ENCODE measurements at places on chromosomes 3 and 15. TPM values are rescaled to one million over a fixed set of nuclear protein-coding genes. Genes with fewer than 3 reads are reported as not detected.
A peak's percentile ranks its signal among the peaks of the same experiment; 100 is the strongest.

DNA sequence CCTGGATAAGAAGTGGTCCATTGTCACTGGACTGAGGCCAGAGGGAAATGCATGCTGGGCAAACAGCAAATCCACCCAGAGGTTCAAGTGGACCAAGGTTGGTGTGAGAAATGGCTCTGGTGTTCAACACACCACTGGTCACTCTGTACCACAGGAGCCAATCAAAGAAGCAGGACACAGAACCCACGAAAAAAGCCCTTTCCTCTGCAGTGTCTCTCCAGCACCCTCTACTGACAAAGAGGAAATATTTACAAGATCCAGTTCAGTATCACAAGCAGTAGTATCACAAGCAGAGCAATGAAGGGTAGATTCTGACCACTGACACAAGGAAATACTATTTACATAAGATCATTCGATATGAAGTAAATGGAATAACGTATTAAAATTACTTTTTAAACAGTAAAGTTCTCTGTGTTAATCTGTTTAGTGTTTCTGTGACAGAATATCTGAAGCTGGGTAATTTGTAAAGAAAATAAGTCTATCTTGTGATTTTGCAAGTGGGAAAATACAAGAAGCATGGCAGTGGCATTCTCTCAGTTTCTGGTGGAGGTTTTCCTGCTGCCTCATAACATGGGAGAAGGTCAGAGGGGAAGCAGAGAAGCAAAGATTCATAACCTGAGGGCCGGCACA is 390.7 kb downstream of the EFHB start:
- DNase-seq, result no peak
- no peaks in the 10 kb centered on the region for H3K36me3 ChIP-seq
- no peak overlapping the region for H3K4me3 ChIP-seq
- H3K27ac ChIP-seq, result no peak overlapping the region
- no peaks in the 10 kb centered on the region for H3K4me1 ChIP-seq
- H3K27me3 ChIP-seq, result peaks cover 12% of the 10 kb centered on the region

GRCh38 chr3:31350307-31350706 is 182.4 kb upstream of the STT3B start:
- no peaks in the 10 kb centered on the region for H3K36me3 ChIP-seq
- H3K27me3 ChIP-seq, result no peaks in the 10 kb centered on the region
- H3K4me1 ChIP-seq, result no peaks in the 10 kb centered on the region
- H3K27ac ChIP-seq, result no peak overlapping the region
- H3K4me3 ChIP-seq, result no peak overlapping the region

- DNase-seq, result no peak
- H3K27me3 ChIP-seq, result no peaks in the 10 kb centered on the region
- peaks cover 10% of the 10 kb centered on the region for H3K4me1 ChIP-seq
- H3K27ac ChIP-seq, result no peak overlapping the region
- peaks cover 4% of the 10 kb centered on the region for H3K36me3 ChIP-seq
Observed at GRCh38 chr3:194537732-194538247, 51.0 kb upstream of the ATP13A3 start.

DNA sequence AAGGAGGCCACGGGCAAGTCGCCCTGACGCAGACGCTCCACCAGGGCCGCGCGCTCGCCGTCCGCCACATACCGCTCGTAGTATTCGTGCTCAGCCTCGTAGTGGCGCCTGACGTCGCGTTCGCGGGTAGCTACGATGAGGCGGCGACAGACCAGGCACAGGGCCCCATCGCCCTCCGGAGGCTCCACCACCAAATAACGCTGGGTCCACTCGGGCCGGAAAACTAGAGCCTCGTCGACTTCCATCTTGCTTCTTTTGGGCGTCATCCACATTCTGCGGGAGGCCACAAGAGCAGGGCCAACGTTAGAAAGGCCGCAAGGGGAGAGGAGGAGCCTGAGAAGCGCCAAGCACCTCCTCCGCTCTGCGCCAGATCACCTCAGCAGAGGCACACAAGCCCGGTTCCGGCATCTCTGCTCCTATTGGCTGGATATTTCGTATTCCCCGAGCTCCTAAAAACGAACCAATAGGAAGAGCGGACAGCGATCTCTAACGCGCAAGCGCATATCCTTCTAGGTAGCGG is at the start of gene EPM2AIP1:
Gene EPM2AIP1 (minus strand): TSS at position 326 of the 520 bp plus-strand sequence. CDS start 54 bp downstream, at position 272.
- H3K27me3 ChIP-seq, result no peaks in the 10 kb centered on the region
- DNase-seq, result peak; percentile 97
- H3K36me3 ChIP-seq, result peaks cover 51% of the 10 kb centered on the region
- no peak within 1 kb of the TSS for H3K27ac ChIP-seq
- H3K4me3 ChIP-seq, result no peak within 1 kb of the TSS
- peaks cover 46% of the 10 kb centered on the region for H3K4me1 ChIP-seq

DNA sequence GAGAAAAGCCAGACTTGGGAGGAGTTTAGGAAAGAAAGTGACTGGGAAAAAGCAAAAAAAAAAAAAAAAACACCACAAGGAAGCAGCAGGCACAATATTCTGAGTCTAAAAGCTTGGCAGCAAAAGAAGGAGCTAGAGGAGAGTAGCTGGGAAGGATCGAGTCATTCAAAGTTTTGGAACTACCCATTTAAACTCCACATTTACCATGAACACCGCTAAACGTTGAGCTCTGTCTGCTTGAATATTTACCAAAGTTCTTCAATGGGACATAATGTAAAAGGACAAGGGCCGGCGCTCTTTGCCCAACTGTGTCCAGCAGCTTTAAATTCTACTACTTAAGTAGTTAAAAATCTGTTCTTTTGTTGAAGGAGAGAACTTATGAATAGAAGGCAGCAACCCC is 481.9 kb downstream of the FOXP1 start:
- peaks cover 82% of the 10 kb centered on the region for H3K36me3 ChIP-seq
- H3K4me3 ChIP-seq, result peak overlapping the region; percentile 40
- no peak for DNase-seq

- peaks cover 6% of the 10 kb centered on the region for H3K36me3 ChIP-seq
- DNase-seq, result no peak
- no peak overlapping the region for H3K27ac ChIP-seq
- H3K4me1 ChIP-seq, result no peaks in the 10 kb centered on the region
- H3K27me3 ChIP-seq, result peaks cover 4% of the 10 kb centered on the region
- H3K4me3 ChIP-seq, result no peak overlapping the region
Observed at GRCh38 chr3:194886836-194887235, 201.2 kb downstream of the FAM43A start.

- no peaks in the 10 kb centered on the region for H3K27me3 ChIP-seq
- no peak overlapping the region for H3K27ac ChIP-seq
- H3K4me1 ChIP-seq, result no peaks in the 10 kb centered on the region
- H3K36me3 ChIP-seq, result peaks cover 5% of the 10 kb centered on the region
- no peak for DNase-seq
Observed at GRCh38 chr3:52092891-52093290, 36.5 kb upstream of the DUSP7 start.

DNA sequence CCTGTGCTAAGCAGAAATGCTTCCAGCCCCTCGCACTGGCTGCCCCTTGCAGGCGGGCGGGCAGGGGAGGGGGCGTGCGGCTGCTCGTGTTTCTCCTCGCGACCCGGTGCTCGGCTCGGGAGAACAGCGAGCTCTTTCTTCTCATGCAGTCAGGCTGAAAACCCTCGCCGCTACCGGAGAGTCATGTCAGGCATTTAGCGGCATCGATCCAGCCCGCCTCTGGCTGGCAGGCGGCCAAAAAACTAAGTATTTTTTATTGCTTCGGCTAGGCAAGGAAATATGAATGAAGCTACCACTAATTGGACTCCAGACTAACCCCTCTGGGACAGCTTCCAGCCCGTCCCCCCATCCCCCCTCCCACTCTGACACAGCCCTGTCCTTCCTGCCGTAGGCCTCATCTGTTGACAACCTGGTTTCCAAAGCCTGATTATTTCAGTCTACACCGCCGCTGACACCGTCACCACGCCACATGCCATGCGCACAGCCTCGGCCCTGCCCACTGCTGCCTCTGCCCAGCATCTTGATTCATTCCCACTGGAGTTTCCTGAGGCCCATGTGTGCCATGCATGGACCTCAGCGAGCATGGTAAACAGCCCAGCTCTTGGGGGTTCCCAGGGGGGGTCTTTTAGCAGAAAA is 35.3 kb downstream of the TLE3 start:
- no peak overlapping the region for H3K27ac ChIP-seq
- H3K36me3 ChIP-seq, result peaks cover 15% of the 10 kb centered on the region
- H3K27me3 ChIP-seq, result no peaks in the 10 kb centered on the region
- no peak overlapping the region for H3K4me3 ChIP-seq
- DNase-seq, result no peak

DNA sequence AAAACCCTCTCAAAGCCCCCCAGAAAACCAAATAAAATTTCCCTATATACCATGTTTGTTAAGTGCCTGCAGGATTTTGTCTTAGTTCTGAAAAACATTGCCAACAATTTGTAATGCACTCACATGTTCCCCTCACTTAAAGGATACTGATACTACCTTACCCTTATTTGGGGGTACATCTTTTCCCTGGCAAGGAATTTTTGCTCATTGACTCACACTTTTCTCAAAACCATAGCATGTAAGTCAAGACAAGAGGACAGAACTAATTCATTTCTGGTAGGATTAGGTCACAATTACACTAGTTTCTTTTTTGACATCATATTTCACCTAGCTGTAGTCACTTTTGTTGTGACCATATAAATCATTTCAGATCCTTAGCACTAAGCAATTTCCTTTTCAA is 222.2 kb downstream of the THRB start:
- DNase-seq, result no peak
- no peak overlapping the region for H3K4me3 ChIP-seq

GRCh38 chr3:71628522-71628921 is 45.0 kb upstream of the FOXP1 start:
- H3K36me3 ChIP-seq, result peaks cover 4% of the 10 kb centered on the region
- DNase-seq, result no peak
- no peaks in the 10 kb centered on the region for H3K4me1 ChIP-seq
- no peak overlapping the region for H3K27ac ChIP-seq
- no peaks in the 10 kb centered on the region for H3K27me3 ChIP-seq

GRCh38 chr15:30036036-30036703 is 46.6 kb upstream of the GOLGA8J start:
- DNase-seq, result no peak
- no peak overlapping the region for H3K27ac ChIP-seq
- H3K36me3 ChIP-seq, result no peaks in the 10 kb centered on the region
- no peak overlapping the region for H3K4me3 ChIP-seq
- no peaks in the 10 kb centered on the region for H3K4me1 ChIP-seq

DNA sequence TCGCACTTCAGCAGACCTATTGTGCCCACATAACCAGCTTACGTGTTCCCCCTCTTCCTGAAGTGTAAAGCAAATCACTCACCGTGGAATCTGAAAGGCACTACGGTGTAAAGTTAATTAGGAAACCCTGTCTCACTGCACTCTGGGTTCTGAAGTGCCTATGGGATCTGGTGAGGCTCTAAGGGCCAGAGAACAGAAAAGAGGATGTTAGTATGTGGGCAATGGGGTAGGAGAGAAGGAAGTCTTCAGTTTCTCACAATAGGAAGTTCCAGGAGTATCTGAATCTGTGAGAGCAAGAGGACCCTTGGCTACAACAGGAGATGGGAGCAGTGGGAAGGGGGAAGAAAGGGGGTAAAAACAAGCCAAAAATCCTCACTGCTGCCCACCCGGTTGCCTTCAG is 71.4 kb downstream of the ITGB5 start:
- no peak for DNase-seq
- no peaks in the 10 kb centered on the region for H3K36me3 ChIP-seq
- no peak overlapping the region for H3K4me3 ChIP-seq
- no peak overlapping the region for H3K27ac ChIP-seq

- no peaks in the 10 kb centered on the region for H3K36me3 ChIP-seq
- no peaks in the 10 kb centered on the region for H3K4me1 ChIP-seq
Observed at GRCh38 chr15:92224843-92225242, 168.8 kb upstream of the ST8SIA2 start.

DNA sequence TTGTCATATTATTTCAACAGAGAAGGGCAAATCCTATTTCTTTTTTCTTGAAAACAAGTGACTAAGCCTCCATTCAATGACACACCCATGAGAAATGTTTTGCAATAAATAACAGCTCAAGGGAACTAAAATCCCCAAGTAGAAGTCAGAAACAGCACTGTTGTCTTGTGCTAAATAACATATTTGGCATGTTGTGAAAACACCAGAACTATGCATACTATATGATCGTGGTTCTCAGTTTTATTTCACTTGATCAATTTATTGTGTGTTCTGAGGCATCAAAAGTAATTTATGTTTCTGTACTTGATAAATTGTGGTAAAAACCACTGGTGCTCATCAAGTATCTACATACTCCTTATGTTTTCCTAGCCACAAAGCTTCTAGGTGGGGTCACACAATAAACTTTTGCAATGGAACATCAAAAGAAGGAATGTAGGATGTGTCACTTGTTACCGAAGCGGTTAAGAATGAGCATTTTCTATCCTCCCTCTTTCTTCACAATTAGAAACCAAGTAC is 691.7 kb upstream of the CBLB start:
- no peaks in the 10 kb centered on the region for H3K27me3 ChIP-seq
- no peaks in the 10 kb centered on the region for H3K4me1 ChIP-seq
- H3K36me3 ChIP-seq, result no peaks in the 10 kb centered on the region

DNA sequence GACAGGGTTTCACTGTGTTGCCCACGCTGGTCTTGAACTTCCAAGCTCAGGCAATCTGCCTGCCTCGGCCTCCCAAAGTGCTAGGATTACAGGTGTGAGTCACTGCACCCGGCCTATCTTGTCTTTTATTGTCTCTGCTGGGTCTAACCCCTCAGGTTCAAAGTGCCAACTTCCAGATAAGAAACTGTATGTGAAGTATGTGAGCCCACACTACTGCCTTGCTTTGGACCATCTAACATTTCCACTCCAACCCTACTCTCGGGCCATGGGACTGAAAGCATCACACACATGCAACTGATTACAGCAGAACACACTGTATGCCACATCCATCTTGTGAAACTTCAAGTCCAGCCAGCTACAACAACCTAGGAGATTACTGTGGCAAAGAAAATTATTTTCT is 256.1 kb upstream of the VEPH1 start:
- no peak for DNase-seq
- no peaks in the 10 kb centered on the region for H3K27me3 ChIP-seq
- H3K36me3 ChIP-seq, result no peaks in the 10 kb centered on the region
- H3K4me1 ChIP-seq, result no peaks in the 10 kb centered on the region
- no peak overlapping the region for H3K27ac ChIP-seq

GRCh38 chr15:77642793-77643430 is 10.2 kb upstream of the LINGO1 start:
- no peak overlapping the region for H3K4me3 ChIP-seq
- H3K36me3 ChIP-seq, result no peaks in the 10 kb centered on the region
- H3K27ac ChIP-seq, result no peak overlapping the region
- peaks cover 13% of the 10 kb centered on the region for H3K27me3 ChIP-seq
- H3K4me1 ChIP-seq, result no peaks in the 10 kb centered on the region

GRCh38 chr3:197139586-197139985 is 110.0 kb upstream of the MELTF start:
- H3K4me1 ChIP-seq, result peaks cover 13% of the 10 kb centered on the region
- H3K4me3 ChIP-seq, result no peak overlapping the region
- H3K27me3 ChIP-seq, result no peaks in the 10 kb centered on the region
- H3K36me3 ChIP-seq, result peaks cover 49% of the 10 kb centered on the region
- no peak for DNase-seq

GRCh38 chr3:63557912-63558311 is 94.6 kb upstream of the SNTN start:
- no peak overlapping the region for H3K27ac ChIP-seq
- no peaks in the 10 kb centered on the region for H3K27me3 ChIP-seq
- H3K4me1 ChIP-seq, result no peaks in the 10 kb centered on the region
- DNase-seq, result no peak

Gene FSD2
- not detected for total RNA-seq

Gene GREM1
- total RNA-seq, result not detected

Gene THAP10
- total RNA-seq, result 0.43 TPM

Gene KIF7
- 3.4 TPM for total RNA-seq

Gene FAM219B
- 37.6 TPM for total RNA-seq

Gene MCF2L2
- 1.9 TPM for total RNA-seq

Gene LIPH
- total RNA-seq, result not detected

Gene SH2D7
- not detected for total RNA-seq

Gene HCN4
- total RNA-seq, result not detected

Gene GPR149
- total RNA-seq, result not detected

Gene CCDC39
- total RNA-seq, result not detected

Gene PYGO1
- total RNA-seq, result not detected
